Stimulated activated CD4-positive, alpha-beta T cell treated with anti-CD3 and anti-CD28 coated beads, TNF-alpha, amount 100 ng/mL, for 4 hours (primary cell): ENCODE measurements at places on chromosomes 2 and 18.

- DNase-seq: no peak
Measured at GRCh38 chr2:148162871-148163270, 142.0 kb downstream of the MBD5 start.

- no peak for DNase-seq
Measured at GRCh38 chr2:44999540-44999939, 9.7 kb downstream of the SIX2 start.

GRCh38 chr2:169461143-169461542 is 18.2 kb upstream of the BBS5 start:
- DNase-seq: no peak

DNA sequence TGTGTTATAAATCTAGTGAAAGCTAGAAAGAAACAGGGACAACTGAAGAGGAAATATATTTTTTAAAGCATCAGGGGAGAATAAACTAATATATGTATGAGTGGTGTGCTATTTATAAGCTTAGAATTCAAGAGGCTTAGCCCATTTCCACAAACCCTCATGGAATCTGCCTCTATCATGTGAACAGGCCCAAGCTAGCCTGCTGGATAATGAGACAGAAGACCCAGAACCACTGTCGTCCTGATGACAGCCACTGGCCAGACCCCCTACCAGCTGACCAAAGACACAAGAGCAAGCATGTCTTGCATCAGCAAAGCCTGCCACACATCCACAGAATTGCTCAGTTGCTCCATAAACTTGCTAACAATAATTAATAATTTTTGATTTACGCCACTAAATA is 382.3 kb upstream of the NXPH2 start:
- no peak for DNase-seq

DNA sequence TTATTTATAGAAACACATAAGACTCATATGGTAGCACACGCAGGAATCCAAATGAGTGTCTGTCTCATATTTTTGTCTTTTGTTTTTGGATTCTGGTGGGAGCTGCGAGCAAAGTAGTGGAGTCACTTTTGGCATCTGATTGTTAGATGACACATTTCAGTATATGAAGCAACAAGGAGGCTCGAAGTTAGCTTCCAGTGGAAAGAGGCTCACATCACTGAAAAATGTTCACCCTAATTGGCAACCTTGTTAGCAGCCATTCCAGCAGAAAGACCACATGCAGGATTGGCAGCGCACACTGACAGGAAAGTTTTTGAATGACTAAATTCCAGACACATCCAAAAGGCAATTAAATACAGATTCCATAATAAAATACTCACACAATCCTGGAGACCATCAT is 87.4 kb downstream of the MYT1L start:
- no peak for DNase-seq

- DNase-seq: no peak
Measured at GRCh38 chr2:220127311-220127710, 499.9 kb downstream of the SLC4A3 start.

DNA sequence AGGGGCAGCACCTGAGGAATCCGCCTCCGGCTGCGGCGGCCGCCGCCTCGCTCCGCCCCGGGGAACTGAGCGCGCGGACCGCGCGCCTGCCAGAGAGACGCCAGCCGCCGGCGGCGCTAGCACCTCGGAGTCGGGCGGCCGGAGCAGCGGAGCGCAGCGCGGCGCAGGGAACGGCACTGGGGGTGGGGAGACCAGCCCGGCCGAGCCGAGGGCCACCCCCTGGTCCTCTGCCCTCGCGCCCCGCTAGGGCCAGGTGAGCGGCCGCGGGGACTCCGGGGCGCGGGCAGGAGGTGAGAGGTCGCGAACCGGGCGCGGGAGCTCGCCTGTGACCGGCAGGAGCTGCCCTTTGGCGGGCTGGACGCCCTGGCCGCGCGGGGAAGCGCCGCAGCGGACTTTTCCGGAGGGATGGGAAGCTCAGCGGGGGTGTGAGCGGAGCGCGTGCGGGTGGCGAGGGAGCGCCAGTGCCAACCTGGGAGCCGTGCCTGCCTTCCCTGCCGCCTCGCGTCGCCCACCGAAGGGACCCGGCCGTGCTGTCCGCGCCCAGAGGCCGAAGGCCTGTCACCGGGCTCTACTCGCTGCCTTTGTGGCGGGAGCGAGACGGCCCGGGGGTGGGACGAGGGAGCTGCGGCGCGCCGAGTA is at the start of gene GREB1L:
GREB1L (plus strand) TSS at position 92 of the 639 bp plus-strand sequence. CDS start 141,287 bp downstream, outside the sequence.
- DNase-seq: no peak

- no peak for DNase-seq
Measured at GRCh38 chr2:168465594-168465993, 9.5 kb downstream of the CERS6 start.

GRCh38 chr2:13768274-13768673 is 864.2 kb upstream of the LRATD1 start:
- no peak for DNase-seq

GRCh38 chr2:36371070-36371874 is 15.7 kb downstream of the CRIM1 start:
- no peak for DNase-seq

DNA sequence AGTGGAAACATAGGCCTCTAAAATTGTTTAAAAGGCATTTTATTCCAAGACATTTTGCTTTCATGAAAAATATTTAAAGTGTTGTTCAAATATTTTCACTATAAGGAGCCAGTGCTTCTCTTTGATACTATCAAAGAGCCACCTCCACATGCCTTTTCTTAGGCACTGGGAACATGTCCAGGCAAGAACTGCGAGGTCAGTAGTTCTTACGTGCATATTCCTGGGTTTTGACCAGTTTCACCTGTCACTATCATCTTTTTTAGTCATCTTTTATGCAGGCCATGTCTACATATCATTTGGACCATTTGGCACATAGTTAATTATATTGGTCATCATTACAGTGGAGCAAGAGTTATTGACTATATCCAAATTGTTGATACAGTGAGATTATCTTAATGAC is 195.3 kb downstream of the CCDC85A start:
- DNase-seq: no peak
